ENCODE measurements at places on chromosomes 6 and 20.

GRCh38 chr6:27188061-27188884 is 59.2 kb upstream of the PRSS16 start:
- DNase-seq: peak; percentile 8

DNA sequence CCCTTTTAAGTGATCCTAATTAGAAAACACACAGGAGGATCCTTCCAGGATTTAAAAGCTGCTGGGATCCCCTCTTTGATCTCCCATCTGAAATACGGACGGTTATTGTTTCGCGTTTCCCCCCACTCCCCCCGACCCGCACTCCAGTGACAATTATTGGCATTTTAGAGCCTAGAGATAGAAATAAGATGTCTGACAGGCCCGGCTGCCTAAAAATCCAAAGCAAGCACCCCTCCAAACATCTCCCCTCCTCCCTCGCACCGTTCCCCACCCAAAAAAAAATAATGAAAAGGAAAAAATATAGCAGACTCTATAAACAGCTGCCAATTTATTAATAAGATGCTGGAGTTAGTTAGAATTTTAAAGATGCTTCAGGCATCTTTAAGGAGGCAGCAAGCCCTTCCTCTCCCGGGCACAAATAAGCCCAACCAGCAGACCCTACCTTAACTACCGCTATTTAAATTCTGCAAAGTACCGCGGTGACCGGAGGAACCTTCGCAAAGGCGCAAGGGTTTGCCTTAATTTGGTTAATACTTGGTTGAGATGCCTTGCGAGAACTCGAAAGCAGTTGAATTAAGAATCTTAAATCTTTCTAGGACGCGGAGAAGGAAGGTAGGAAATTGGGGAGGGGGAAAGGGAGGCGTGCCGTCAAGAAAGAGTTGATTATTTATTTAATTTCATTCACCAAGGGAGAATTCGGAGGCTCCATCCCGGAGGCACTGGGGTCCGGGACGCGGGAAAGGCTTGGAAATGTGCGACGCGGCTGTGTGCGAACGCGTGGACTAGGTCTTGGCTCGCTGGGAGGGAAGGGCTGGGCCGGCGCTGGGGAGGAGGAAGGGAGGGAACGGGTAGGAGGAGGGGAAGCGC is 1.5 kb upstream of the ISM1 start:
- DNase-seq: no peak

- DNase-seq: no peak
Measured at GRCh38 chr6:158801655-158802294, 17.4 kb downstream of the EZR start.

GRCh38 chr6:118952683-118953082 is 17.7 kb upstream of the MCM9 start:
- no peak for DNase-seq

DNA sequence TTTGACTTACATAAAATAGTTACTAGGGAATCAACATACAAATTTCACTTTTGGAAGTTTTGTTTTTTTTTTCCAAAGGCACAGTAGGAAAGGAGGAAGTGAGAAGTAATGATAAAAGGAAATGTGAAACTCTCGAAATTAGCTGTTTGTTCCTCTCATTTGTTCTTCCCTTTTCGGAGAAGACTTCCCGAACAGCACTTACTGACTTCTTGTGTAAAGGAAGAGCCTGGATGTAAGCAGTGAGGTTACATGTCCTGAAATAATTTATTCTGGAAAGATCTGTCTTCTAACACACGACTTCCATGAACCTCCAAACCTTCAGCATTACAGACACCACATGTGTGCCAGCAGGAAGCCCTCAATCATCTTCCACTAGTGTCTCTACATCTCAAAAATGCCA is 59.1 kb downstream of the KIF16B start:
- no peak for DNase-seq

- no peak for DNase-seq
Measured at GRCh38 chr6:113500221-113500620, 356.9 kb upstream of the MARCKS start.

DNA sequence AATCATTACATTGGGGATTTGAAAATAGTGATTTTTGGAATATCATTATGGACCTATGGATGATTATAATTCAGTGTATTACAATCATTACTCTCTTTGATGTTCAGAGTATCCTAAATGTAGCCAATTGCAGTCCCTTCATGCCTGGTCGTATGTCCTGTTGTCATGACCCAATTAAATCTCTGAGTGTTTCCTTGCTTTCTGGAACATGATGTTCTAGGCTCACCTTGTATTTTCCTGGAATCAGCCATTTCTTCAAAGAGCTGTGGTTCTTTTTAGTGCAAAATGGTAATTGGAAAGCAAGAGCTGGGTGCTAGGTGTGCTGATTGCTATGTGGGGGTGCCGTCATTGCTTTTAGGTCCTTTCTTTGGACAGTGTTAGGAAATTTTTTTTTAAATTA is 100.7 kb upstream of the RNF24 start:
- no peak for DNase-seq

DNA sequence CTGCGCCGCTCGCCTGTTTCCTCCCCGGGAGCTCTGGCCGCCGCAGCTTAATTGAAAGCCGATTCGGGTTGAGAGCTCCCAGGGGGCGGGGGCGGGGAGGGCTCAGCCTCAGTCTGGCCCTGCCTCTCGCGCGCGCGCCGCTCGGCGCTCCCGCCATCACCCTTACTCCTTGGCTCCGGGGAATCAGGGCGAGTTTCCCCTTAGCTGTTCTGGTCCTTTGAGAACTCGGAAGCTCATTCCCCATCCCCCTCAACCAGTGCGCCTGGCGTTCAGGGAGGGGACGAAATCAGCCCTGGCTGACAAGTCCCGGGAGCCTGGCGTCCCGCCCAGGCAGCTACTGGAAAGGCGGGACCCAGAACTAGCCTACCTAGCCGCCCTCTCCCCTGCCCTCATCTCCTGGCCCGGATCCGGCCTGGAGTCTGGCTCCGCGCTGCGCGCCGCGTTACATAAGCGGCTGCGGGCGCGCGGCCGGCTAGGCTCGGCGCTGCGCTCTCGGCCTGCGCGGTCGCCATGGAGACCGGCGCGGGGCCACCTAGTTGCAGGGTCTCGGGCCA is 2.8 kb downstream of the SLC12A5 start:
- no peak for DNase-seq

DNA sequence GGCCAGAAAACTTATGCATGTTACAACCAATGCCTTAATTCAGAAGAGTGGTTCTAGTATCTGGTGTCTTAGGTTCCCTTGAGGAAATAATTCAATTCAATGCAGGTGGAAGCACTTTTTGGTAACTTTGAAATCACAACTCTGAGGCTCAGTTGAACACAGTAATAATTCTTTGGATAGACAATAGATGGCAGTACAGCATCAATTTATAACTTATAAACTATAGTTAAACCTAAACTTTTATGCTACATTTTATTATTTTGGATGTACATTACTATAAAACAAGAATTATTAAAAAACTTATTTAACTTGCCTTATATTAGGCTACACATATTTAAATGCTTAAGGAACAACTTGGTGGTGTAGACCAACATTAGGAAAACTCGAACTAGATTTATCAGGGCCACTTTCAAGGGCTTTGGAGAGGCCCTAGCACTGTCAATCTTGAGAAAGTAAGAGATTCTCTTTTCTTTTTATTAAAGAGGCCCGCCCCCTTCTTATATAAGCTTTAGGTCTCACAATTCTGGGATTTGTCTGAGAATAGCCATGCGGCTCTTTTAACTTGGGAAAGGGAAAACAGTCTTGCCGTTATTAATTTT is 85.9 kb downstream of the CRYBG1 start:
- no peak for DNase-seq

GRCh38 chr6:46291275-46291633 is 120.5 kb upstream of the ENPP5 start:
- DNase-seq: no peak

DNA sequence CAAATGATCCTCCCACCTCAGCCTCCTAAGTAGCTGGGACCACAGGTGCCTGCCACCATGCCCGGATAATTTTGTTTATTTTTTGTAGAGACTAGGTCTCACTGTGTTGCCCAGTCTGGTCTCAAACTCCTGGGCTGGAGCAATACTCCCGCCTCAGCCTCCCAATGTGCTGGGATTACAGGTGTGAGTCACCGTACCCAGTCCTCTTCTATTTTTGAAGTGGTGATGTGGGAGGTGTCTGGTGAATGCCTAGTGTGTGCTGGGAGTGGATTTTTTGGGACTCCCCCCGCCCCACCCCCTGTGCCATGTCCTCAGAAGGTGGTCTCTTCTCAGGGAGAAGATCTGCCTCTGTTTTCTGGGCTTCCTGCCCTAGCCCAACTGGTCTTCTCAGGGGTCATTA is 47.9 kb upstream of the CLDN20 start:
- no peak for DNase-seq

- no peak for DNase-seq
Measured at GRCh38 chr6:150301846-150302519, 66.8 kb upstream of the IYD start.

GRCh38 chr6:118931436-118931835 is 3.5 kb downstream of the MCM9 start:
- no peak for DNase-seq

- DNase-seq: no peak
Measured at GRCh38 chr6:56279331-56280080, 32.1 kb upstream of the COL21A1 start.

DNA sequence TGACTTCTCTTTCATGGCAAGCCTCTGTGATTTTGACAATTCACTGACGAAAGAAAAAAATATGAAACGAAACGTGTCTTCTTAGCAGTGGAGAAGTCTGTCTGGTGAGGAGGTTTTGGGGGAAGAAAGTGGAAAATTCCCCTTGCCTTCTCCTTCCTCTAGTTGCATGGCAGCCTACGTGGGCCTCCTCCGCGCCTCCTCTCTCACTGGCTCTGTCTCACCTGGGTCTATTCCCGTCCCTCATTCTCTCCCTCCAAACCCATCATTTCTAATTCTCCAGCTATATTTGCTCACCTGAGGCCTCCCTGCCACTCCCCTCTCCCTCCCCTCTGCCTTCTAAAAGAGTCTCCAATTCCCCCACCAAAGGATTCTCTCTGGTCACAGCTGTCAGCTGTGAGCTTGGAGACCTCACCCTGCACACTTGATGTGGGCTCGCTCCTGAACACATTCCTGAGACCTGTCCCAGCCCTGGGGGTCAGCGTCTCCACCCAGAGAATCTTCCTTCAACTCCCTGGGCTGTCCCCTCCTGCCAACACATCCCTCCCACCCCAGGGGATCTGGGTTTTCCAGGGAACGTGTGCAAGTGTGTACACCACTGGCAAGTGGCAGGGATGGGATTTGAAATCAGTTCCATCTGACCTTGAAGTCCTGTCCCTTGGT is 159.6 kb upstream of the PMEPA1 start:
- DNase-seq: no peak

GRCh38 chr6:136655239-136656014 is 105.2 kb upstream of the MAP7 start:
- DNase-seq: no peak

DNA sequence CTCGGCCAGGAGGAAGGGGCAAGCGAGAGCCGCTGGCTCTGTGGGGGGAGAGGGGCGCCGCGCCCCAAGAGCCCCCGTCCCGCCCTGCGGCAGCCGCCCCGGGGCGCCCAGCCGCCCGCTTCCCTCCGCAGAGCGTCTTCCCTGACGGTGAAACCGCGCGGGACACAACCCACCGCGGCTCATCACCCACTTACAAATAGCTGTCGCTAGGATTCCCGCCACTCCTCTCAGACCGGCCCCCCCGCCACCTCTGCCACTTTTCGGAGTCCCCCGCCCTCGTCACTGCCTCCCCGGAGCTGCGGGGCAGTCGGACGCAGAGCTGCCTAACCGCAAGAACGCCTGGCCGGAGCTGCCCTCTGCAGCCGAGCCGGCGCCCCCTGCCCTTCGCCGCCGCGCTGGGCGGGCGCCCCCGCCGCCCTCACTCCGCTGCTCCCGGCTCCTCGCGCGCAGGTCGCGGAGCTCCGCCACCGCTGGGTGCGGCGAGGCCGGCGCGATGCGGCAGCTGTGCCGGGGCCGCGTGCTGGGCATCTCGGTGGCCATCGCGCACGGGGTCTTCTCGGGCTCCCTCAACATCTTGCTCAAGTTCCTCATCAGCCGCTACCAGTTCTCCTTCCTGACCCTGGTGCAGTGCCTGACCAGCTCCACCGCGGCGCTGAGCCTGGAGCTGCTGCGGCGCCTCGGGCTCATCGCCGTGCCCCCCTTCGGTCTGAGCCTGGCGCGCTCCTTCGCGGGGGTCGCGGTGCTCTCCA is at the start of gene SLC35D3:
TSS of gene SLC35D3 (plus strand) at position 366 of the 749 bp plus-strand sequence. CDS start at position 494, 128 bp downstream.
- DNase-seq: no peak

DNA sequence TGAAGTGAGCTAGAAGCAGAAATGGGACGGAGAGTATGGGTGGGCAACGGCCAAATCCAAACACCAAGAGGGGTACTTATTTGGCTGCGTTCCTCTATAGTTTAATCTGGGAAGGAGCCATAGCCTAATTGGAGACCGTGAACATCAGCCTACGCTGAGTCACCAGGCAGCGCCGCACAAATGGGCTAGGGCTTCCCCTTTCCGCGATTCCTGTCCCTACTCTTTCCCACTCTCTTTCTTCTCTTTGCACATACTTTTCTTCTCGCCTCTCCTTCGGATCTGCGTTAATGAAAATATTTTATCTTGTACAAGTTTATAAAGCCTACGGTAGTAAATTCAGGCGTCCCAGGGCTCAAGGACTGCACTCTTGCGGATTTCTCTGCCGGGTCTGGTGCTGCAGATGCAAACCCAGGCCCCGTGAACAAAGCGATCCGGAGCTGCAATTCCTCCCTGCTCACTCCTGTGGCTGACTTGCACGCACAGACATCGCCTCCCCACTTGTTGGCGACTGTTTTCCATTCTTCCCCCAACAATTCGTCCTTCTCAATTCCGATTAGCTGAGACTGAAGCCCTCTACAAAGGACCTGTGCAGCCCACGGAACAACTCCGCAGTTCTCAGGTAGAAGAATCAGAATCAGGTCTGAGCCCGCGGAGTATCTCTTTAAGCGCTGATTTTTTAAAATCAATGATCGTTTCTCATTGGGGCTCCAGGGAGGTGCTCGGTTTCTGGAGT is 4.2 kb upstream of the TBX18 start:
- DNase-seq: no peak

DNA sequence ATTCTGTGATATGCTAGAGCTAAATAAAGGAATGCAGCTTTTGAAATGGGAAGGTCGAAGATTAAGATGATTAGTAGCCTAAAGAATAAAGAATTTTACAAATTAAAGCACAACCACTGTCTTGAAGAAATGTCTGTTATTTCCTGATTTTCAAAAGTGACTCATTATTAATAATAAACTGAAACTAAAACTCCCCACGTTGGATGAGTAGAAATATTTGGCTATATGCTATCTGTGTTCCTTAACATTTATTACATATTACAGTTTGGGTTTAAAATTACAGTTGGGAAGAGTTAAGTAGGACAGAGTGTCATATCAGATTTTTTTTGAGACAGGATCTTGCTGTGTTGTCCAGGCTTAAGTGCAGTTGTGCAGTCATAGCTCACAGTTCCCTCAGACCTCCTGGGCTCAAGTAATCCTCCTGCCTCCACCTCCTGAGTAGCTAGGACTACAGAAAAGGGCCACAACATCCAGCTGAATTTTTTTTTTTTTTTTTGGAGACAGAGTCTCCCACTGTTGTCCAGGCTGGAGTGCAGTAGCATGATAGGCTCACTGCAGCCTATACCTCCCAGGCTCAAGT is 47.1 kb downstream of the AKIRIN2 start:
- DNase-seq: no peak

GRCh38 chr20:51463998-51464397 is 78.5 kb downstream of the NFATC2 start:
- no peak for DNase-seq

All from stimulated activated CD4-positive, alpha-beta T cell treated with anti-CD3 and anti-CD28 coated beads, Interleukin-12 subunit alpha, Interleukin-12 subunit beta, amount 100 ng/mL, for 48 hours (primary cell).